ENCODE measurements at places on chromosomes 6 and 20. TPM values are rescaled to one million over a fixed set of nuclear protein-coding genes. Genes with fewer than 3 reads are reported as not detected.
A peak's percentile ranks its signal among the peaks of the same experiment; 100 is the strongest.

The EPPIN gene
- polyA plus RNA-seq: not detected

DNA sequence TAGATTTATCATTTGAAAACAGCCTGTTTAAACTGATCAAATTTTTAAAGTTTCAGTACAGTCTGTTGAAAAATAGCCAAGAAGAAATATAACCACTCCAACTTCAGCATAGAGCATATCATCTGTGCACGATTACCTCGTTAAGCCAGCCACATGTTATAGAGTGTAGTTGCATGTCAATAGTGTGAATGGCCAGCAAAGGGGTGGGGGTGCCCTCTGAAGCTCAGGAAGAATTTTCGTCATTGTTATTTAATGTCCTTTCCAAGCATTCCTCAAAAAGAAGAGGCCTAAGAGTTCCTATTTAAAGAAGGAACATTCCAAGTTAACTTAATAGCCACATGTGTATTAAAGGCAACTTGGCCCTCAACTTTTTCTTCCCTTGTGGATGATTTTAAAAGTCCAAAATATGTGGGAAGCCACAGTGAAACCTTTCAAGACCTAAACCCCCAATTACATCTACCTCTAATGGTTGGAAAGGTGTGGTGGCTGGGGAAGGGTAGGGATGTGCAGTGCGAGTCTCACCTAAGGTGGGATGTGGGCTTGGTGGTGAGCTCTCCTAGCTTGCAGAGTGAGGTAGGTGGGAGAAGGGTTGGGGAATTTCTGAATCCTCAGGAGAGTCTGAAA, 1.8 kb upstream of the CCN2 start:
- DNase-seq: no peak

DNA sequence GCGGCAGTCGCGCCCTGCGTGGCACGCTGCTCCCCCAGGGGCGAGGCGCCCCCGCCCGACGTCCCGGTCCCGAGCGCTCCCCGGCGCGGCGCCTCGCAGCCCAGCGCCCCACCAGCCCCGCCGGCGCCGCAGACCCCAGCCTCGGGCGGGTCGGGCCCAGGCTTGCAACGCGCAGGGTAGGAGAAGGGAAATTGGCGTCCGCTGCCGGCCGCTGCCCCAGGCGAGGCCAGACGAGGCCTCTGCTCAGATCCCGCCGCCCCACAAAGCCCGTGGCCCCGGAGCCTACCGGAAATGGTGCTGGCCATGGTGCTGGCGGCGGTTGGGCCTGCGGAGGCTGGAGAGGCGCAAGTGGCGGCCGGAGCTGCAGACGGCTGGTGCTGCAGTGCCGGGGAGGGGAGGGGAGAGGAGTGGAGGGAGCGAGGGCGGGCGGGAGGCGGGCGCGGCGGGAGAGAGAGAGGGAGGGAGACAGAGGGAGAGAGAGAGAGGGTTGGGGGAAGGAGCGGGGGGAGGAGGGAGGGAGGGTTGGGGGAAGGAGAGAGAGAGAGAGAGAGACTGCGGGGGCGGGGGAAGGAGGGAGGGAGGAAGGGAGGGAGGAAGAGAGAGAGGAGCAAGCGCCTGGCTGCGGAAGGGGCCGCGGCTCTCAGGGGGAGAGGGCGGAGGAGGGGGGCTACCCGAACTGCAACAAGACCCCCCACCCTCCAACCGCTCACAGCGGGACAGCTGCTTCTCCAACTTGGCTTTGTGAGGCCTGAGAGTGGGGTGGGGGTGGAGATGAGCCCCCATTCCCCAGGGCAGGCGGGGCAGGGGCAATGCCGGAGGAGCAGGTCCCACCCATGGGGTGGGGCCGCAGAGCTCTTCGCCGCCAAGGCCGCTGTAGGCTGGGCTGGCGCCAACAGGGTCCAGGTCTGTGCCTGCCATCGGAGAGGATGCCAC, at the start of gene STMN3:
Gene STMN3 (minus strand): TSS at position 384 of the 933 bp plus-strand sequence. CDS start 79 bp downstream, at position 305.
- peak; percentile 73 for DNase-seq

DNA sequence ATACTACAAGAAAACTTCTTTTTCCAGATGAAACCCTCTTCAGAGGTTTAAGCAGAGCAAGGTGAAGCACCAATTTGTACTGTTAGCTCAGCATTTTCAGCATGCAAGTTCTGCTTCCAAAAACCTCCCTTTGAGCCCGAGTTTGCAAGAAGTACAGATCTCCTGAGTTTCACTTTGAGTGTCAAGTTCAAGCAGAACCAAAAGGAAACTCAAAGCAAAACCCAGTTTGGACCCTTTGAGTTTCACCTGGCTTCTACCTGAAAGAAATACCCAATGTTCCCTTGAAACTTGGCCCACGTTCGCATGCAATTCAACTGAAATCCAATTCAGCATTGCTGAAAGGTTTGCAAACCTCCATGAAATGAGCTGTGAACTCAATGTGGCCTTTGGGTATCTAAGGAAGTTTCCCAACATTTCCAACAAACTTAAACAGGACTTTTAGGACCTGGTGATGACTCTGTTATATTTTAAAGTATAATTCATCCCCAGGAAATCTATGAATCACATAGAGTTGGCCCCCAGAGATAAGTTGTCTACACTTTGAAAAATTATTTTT, 62.9 kb upstream of the HBS1L start:
- no peak for DNase-seq

The XKR7 gene
- polyA plus RNA-seq: not detected

GRCh38 chr6:108127826-108128225, 38.0 kb upstream of the NR2E1 start:
- no peak for DNase-seq

The GMNN gene
- 17.4 TPM for polyA plus RNA-seq

DNA sequence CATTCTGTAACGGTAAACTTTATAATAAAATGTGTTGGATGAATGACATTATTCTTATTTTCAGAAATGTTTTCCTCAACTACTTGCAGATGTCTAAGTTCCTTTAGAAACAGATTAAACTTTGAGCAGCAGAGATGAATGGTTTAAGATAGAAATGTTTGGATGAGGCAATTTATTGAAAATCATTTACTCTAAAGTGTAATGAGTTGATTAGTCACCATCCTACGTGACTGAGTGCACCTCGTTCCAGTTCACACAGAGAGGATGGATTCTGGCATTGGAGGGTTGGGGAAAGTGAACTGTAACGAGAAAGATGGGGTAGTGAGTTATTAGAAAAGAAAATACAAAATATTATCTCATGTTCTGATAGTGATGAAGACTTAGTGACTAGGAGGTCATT, 28.7 kb downstream of the SMPDL3A start:
- no peak for DNase-seq

DNA sequence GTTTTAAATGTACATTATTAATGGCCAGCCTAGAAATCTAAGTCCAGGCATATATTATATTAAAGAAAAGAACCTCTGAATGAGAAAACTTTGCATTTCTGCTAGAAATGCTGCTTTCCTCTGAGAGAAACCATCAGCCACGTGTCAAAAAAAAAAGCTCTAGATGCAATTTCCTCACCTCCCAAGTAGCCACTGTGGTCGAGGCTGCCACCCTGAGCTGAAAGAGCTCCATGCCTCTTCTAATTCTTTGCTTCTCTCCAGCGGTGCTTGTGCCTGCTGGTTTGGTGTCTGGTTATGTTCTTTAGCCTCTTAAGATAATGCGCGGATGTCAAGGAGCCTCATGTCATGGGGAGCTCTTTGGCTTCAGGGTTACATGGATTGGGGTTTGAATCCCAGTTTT, 316.0 kb downstream of the TFAP2C start:
- no peak for DNase-seq

DNA sequence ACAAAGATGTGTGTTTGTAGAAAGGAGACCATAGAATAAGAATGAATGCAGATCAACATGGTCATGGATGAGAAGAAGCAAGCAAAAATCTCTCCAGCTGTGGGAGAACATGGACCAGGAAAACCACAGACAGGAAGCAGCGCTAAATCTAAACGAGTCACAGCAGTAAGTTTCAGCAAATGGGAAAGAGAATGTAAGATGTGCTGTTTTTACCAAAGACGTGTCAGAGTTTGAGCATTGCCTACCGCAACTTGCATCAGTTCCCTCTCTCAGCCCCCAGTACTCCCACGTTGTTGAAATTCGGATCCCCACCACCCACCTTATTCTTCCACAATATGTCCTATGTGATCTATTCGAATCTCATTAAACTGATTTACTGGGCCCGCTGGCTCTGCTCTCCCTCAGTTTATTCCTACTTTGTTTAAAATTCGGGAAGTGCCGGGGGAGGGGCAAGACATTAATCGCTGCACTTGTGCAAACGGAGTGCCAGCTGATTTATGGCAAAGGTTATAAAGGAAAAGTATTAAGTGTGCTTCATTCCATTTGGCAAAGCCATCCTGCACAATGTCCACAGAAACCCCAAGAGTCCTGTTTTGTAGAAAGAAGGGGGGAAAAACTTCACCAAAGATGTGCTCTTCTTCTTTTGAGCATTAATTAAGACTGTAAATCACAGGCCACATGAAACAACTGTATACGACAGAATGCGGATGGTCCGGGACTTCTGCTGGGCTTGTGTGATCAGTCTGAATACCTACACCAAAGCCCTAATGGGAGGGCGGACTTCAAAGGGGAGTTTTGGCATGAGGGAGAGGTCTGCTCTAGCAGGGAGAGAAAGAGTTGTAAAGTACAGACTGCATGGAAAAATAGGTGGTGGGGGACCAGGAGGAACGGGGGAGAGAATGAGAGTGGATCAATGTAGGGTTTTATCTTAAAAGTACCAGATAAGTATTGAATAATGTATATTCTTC, 59.1 kb upstream of the PRDM1 start:
- DNase-seq: no peak

DNA sequence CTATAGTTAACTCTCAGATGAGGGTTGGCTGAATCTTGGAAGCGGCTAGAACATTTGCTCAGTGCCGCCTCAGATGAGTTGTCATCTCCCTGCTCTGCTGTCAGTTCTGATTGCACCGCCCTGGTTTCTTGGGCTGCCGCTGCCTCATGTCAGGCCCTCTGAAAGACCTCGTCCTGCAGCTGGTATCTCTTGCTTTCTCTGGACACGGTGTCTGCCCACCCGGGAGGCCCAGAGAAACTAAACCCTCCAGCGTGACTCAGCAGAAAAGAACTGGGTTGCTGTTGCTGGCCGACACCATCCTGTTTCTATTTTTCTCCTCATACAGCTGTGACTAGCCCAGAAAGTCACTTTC, 355.4 kb downstream of the CD83 start:
- DNase-seq: no peak

- no peak for DNase-seq
These were observed 707.8 kb upstream of the FLRT3 start for GRCh38 chr20:15045246-15045645.

DNA sequence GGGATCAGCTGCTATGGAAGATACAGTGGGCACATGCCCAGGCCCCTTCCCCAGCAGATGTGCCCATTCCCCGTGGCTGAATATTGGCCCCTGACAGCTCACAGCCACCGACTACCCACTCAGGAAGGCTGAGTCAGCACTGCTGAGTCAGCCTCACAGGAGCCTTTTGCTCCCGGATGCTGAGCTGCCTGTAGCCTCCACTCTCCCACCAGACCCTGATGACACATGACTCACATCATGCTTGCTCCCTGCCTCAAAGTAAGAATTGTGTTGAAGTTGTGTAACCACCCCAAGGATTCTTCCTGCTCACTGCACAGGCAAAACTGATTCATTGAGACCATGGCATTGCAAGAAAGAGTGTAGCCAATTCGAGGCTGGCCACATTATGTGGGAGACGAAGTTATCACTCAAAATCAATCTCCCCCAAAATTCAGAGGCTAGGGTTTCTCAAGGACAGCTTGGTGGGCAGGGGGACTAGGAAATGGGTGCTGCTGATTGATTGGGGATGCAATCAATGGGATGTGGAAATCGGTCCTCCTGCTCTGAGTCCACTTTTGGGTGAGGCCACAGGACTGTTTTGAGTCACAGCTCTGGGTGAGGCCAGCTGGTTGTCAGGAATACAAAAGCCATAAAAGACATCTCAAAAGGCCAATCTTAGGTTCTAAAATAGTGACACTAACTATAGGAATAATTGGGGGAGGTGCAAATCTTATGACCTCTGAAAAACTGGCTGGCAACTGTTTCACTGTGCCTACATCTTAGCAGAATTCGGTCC, 556.6 kb upstream of the CDH4 start:
- DNase-seq: peak; percentile 71

The HLA-DRA gene
- polyA plus RNA-seq: not detected

DNA sequence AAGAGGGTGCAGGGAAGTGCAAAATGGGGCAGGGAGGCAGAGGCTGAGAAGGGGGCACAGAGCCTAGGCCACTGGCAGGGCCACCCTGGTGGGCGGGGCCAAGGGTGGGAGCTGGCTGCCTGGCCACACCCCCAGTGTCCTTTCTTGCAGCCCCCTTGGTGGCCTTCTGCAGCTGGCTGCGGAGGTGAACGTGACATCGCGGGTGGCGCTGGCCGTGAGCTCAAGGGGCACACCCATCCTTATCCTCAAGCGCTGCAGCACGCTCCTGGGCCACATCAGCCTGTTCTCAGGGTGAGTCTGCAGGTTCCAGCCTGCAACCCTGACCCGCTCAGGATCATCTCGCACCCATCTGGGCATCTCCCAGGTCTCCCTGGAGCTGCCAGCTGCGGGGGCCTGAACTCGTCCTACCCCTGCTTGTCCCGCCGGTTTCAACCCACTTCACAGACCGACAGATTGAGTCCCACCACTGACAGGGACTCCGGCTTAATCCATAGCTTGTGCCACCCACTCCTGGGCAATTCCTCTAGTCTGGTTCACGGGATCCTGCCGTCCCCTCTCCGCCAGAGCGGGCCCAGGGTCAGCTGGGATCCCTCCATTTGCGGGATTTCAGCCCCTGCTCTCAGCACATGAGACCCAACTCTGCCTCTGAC, 6.2 kb downstream of the BPIFB3 start:
- no peak for DNase-seq

DNA sequence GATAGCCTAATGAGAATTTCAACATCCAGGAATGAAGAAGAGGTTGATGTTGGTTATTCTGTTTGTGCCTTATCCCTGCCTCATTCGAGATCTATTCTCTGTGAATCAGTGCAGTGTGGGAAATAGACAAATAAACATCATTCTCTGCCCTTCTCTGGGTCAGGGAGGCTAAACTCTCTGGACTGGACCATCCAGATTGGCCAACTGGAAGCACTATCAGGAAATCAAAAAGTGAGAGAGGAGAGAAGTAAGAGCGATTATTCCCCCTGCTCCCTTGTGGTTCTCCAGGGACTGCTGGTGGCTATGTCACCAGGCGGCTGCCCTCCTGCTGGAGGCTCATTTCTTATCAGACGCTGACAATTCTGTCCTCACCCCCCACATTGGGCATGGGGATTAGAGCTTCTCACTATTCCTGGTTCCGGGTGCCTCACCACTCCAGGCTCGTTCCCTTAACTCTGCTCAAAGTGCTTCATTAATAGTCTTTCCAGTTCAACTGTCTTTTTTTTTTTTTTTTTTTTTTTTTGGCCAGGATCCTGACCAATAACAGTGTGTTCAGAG, 201.7 kb upstream of the RREB1 start:
- no peak for DNase-seq

GRCh38 chr6:24614648-24615047, 31.3 kb downstream of the KIAA0319 start:
- no peak for DNase-seq

GRCh38 chr6:235763-236360, 56.4 kb upstream of the DUSP22 start:
- no peak for DNase-seq

GRCh38 chr20:49983848-49984408, 1.1 kb downstream of the SNAI1 start:
- no peak for DNase-seq

The MCM9 gene
- 2.2 TPM for polyA plus RNA-seq

The RBM12 gene
- 91.1 TPM for polyA plus RNA-seq

The HLA-DQB1 gene
- polyA plus RNA-seq: not detected

The SLC22A2 gene
- polyA plus RNA-seq: not detected

The SNTA1 gene
- 6.5 TPM for polyA plus RNA-seq

- DNase-seq: peak; percentile 43
These were observed 49.6 kb upstream of the PTPRK start for GRCh38 chr6:128569732-128570679.

- DNase-seq: no peak
These were observed 225.7 kb downstream of the HAO1 start for GRCh38 chr20:7714549-7714948.

The SEMG1 gene
- polyA plus RNA-seq: not detected

Measured in AG04450 (cell line).